ENCODE measurements at places on chromosomes 11 and 22.

DNA sequence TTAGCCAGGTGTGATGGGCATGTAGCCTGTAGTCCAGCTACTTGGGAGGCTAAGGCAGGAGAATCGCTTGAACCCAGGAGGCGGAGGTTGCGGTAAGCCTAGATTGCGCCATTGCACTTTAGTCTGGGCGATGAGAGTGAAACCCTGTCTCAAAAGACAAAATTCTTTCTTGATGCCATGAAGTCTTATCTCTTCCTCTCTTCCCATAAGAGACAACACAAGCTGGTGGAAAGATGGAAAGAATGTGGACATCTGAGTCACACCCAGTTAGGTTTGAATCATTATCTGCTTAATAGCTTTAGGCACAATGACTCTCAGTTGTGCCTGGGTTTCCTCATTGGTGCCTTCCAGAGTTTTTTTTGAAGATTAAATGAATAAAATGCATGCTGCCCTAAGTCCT lies 35.3 kb downstream of the KREMEN1 start:
- no peak for DNase-seq

- DNase-seq: no peak
These were observed 372.4 kb upstream of the CCDC179 start for GRCh38 chr11:23232652-23233051.

- peak; percentile 18 for DNase-seq
These were observed 54.1 kb downstream of the PPFIA1 start for GRCh38 chr11:70324376-70325115.

GRCh38 chr11:57640068-57640800 lies 9.5 kb downstream of the YPEL4 start:
- DNase-seq: no peak

GRCh38 chr22:22387386-22387736 lies 121.2 kb downstream of the ZNF280B start:
- no peak for DNase-seq

DNA sequence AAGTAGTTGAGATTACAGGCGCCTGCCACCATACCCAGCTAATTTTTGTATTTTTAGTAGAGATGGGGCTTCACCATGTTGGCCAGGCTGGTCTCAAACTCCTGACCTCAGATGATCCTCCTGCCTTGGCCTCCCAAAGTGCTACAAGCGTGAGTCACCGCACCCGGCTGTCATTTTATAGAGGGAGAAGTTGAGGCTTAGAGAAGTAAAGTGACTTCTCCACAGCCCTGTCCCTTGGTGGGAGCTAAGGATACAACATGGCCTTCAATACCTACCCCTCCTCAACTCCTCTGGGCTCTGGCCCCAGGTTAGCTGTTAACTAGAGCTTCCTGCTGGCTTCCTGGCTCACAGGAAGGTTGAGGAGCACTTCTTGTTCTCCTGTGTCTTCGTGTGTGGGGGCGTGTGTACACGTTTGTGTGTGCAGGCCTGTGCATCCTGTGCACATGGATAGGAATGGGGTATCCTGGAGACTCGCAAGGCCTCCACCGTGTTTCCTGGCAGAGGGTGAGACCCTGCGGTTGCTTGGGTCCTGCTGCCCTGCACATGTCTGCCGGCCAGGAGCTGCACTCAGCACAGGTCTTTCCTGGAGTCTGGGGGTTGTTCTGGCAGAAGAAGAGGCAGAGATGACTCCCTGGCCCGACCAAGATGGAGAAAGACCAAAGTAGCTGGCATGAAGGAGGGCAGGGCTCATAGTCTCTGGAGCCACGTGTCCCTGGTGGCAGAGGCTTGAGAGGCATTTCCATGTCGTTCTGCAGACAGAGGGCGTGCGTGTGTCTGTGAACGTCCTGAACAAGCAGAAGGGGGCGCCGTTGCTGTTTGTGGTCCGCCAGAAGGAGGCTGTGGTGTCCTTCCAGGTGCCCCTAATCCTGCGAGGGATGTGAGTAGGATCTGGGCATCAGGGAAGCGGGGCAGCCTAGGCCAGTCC lies 2.4 kb downstream of the SIDT2 start:
- peak; percentile 58 for DNase-seq

- no peak for DNase-seq
These were observed 2.9 kb downstream of the SC5D start for GRCh38 chr11:121295246-121296029.

DNA sequence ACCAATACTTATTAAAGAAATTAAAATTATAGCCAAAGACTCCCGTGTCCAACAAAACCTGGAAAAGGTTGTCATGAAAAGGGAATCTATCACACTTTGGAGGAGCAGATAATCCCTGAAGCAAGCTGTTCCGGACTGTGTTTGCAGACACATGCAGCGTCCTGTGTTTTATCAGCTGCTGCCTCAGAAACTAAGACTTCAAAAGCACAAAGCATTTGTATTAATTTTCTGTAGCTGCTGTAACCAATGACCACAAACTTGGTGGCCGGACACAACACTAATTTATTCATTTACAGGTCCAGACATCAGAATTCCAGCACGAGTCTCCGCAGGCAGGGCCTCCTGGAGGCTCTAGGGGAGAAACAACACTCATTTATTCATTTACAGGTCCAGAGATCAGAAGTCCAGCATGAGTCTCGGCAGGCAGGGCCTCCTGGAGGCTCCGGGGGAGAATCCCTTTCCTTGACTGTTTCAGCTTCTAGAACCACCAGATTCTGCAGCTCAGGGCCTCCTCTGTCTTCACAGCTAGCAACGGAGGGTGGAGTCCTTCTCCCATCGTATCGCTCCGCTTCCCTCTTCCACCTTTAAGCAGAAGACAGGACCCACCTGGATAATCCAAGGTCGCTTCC lies 465.3 kb downstream of the BRD1 start:
- DNase-seq: no peak

DNA sequence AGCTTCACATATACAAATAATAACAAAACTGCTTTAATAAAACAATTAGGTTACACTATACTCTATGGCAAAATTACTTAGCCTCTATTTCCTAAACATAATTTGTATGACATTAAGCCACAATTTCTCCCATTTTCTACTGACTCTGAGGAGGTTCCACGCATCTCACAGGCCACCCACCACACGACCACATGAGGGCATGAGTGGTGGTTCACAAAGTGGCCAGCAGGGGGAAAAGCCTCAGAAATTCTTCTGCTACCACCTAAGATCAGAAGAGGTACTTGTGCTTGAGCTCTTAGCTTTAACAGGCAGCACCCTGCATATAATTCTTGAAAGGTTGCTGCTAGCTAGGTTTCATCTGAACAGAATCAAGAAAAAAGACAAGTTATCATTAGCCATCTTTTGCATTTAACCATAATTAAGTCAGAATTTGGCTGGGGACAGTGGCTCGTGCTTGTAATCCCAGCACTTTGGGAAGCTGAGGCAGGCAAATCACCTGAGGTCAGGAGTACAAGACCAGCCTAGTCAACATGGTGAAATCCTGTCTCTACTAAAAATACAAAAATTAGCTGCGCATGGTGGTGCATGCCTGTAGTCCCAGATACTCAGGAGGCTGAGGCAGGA lies 7.7 kb downstream of the LPXN start:
- DNase-seq: no peak

- DNase-seq: peak; percentile 87
These were observed at the start of gene BUD13 for GRCh38 chr11:116772443-116773202. Gene BUD13 (minus strand): TSS chr11:116772987. CDS start chr11:116772964, 23 bp downstream.

DNA sequence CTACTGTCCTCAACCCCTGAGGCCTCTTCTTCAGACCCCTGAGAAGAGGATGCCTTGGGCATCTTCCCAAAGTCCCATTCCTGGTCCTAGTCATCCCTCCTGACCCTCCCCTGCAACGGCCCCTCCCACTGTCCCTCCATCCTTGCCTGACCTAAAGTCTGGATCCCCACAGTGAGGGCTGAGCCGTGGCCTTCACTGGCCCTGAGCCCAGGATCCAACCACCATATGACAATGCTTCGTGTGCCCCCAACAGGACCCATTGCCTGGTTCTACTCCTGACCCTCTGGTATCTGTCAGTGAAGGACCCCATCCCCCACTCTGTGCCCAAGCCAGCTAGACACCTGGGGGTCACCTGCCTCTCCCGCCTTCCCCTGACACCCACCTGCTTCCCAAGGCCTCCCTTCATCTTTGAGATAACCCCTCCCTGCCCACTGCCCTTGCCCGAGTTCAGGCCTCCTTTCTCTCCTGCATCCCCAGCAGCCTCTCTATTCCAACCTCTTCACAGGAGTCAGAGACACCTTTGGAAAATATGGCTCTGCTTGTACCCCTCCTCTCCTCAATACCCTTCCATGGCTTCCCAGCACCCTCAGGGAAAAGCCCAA lies 48.0 kb downstream of the LRRC32 start:
- DNase-seq: no peak

- DNase-seq: no peak
These were observed 34.7 kb downstream of the ADAMTS15 start for GRCh38 chr11:130483124-130483523.

GRCh38 chr22:49119551-49119952 lies 708.1 kb downstream of the BRD1 start:
- DNase-seq: no peak

DNA sequence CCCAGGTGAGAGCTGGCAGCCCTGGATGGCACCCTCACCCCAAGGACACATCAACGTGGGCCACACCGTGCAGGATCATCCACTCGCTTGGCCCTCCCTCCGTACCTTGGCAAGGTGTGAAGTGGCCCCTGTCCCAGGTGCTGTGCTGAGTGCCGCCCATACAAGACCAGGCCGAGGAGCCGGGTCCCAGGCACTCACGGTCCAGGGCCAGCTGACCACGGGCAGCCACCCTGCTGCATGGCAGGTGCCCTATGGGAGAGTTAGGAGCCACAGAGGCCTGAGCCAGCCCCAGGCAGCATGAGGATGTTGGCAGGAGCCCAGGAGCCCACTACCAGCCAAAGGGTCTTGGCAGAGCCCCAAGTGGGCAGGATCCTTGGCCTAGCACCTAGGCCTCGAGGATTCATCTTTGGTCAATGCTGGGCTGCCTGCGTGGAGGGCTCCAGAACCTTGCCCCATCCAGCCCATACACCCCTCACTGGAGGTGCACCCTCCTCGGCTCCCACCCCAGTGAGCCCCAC lies 19.6 kb downstream of the RTN4R start:
- DNase-seq: no peak

DNA sequence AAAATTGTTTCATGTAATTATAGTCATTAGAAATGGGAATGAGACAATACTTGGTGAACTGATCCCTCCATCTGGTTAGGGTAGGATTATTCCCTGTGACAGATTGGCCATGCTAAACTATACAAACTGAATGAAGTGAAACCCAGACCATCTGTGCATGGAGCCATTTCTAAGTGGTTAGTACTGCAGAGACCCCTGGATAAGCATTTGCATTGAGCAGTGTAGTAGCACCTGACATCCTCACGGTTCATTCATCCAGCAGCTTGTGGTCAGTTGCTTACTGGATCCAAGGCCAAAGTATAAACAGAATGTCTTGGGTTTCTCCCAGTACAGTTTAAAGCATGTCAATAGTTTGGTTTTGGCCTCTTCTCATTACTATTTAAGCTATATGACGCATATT lies 93.8 kb upstream of the ARHGAP42 start:
- no peak for DNase-seq

- DNase-seq: no peak
These were observed 1328.9 kb downstream of the BRD1 start for GRCh38 chr22:48498526-48499331.

DNA sequence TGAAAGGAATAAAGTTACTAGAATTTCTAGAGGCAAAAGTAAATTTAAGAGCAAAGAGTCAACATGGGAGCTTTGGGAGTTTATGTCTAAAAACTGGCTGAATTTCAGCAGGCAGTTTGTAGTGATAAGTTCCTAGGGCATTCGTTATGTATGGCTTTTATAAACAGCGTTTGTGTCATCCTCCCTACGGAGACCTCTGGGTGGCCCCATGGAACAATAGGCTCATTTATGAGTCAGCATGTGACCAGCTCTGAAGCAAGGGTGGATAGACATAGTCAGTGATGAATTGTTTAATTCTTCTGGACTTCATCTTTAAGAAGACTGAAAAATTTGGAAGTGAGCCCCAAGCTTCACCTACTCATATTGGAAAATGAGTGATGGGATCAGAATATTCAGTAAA lies 37.1 kb downstream of the SVIP start:
- no peak for DNase-seq

DNA sequence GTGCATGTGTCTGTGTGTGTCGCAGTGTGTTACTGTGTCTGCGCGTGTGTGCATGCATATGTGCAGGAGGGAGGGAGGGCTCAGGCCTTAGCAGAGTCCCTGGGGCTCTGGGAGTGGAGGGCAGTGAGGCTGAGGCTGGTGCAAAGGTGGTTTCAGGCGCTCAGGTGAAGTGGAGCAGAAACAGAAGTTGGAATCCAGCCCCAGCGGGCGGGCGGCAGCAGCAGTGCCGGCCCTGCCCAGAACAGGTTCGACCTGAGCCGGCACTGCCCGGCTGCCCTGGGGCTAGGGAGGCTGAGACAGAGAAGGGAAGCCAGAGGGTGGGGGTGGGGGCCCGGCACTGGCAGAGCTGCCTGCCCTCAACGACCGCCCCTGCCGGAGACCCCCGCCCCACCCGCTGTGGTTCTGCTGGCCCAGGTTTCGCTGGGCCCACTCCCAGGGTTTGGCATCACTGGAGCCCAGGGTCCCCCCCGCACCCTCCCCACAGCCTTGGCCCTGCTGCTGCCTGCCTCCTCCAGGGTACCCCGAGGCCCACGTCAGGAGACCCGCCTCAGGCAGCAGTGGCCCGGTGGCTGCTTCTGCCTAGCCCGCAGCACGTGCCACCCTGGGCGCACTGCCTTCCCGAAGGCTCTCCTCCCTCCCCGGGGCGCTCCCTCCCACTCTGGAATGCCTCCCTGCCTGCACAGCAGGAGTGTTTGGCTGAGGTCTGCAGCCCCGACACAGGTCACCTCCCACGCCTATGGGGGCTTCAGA lies 13.3 kb downstream of the ASCL2 start:
- no peak for DNase-seq

DNA sequence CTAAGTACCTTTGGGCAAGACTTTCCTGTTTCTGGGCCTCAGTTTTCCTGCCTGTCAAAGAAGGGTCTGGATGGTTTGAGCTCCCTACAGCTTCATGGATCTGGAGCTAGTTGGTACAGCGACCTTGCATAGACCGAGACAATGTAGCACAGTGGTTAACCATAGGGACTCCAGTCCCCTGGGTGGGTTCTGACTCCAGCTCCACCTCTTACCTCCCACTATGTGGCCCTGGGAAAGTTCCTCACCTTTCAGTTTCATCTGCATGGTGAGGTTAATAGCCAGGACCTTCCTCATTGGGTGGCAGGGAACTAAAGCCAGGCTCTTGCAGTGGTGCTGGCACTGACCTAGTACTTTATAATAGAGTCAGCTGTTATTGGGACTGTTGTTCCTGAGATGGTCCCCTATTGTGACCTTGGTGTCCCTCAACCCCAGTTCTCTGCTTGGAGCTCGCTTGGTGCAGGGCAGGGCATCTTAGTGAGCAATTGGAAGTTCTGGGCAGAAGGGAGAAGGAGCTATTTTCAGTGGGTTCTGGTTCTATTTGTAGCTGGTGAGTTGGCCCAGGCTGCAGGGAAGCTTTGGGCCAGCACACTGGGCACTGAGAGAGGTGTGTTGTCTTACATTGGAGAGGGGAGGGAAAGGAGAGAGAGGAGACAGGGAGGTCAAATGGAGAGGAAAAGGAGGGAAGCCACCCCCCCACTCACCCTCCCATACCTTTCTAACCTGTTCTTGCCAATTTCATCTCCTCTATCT lies 10.7 kb upstream of the MTMR3 start:
- no peak for DNase-seq

- no peak for DNase-seq
These were observed 20.2 kb downstream of the MPPED1 start for GRCh38 chr22:43431808-43432554.
